Spinal cord (tissue), 10 donors: ENCODE measurements at places on chromosomes 1 and 21. TPM values are rescaled to one million over a fixed set of nuclear protein-coding genes. Genes with fewer than 3 reads are reported as not detected.

GRCh38 chr21:20661246-20661645, 337.0 kb upstream of the NCAM2 start:
- no peaks in the 10 kb centered on the region for H3K27me3 ChIP-seq
- no peak overlapping the region for H3K27ac ChIP-seq
- H3K36me3 ChIP-seq = no peaks in the 10 kb centered on the region
- no peak overlapping the region for H3K4me3 ChIP-seq
- no peaks in the 10 kb centered on the region for H3K4me1 ChIP-seq
- no peak for DNase-seq

The PSMA5 gene
- total RNA-seq = 33.3 TPM

The PLPPR4 gene
- total RNA-seq = 13.1 TPM

DNA sequence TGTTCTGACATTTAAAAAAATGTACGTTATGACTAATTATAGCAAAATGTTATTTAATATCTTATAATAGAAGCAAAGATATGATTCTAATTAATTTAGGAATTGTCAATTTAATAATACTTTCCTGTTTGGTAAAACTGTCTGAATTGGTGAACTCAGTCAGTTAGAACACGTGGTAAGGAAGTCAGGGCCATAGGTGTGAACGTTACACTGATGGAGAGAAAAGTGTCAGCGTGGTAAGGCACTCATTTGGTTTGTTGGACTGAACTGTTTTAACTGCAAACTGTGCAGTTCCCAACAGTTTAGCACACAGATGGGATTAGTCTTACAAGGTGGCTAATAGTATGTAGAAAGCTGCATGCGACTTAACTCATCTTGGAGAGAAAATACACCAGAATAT, 102.9 kb downstream of the EPB41 start:
- no peaks in the 10 kb centered on the region for H3K27me3 ChIP-seq
- no peaks in the 10 kb centered on the region for H3K36me3 ChIP-seq
- no peaks in the 10 kb centered on the region for H3K4me1 ChIP-seq
- DNase-seq = no peak
- no peak overlapping the region for H3K4me3 ChIP-seq

GRCh38 chr1:158020259-158020885, 26.9 kb downstream of the KIRREL1 start:
- no peak overlapping the region for H3K4me3 ChIP-seq
- no peaks in the 10 kb centered on the region for H3K27me3 ChIP-seq
- peaks cover 31% of the 10 kb centered on the region for H3K4me1 ChIP-seq
- no peaks in the 10 kb centered on the region for H3K36me3 ChIP-seq
- peak overlapping the region; percentile 80 for H3K27ac ChIP-seq
- no peak for DNase-seq

DNA sequence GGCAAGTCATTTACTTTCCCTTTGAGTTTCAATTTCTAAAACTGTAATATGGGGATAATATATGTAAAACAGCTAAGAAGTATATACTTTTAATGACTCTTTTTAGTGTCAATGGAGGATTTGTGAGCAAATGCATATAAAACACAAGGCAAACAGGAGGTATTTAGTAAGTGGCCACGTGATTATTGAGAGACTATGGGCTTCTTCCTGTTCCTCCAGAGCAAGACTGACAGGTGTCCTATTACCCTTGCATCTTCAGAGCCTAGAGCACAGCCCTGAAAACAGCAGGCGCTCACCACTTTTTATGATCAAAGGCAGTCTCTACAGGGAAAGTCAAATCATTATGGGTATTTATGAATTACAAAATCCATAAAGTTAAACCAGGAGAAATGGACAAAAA, 941 bp upstream of the ROR1 start:
- no peaks in the 10 kb centered on the region for H3K36me3 ChIP-seq
- H3K4me3 ChIP-seq = no peak overlapping the region
- peaks cover 13% of the 10 kb centered on the region for H3K4me1 ChIP-seq
- no peak overlapping the region for H3K27ac ChIP-seq
- peaks cover 12% of the 10 kb centered on the region for H3K27me3 ChIP-seq
- no peak for DNase-seq

GRCh38 chr1:27388337-27389005, 4.0 kb upstream of the GPR3 start:
- no peaks in the 10 kb centered on the region for H3K27me3 ChIP-seq
- H3K4me1 ChIP-seq = peaks cover 22% of the 10 kb centered on the region
- DNase-seq = peak; percentile 64
- no peaks in the 10 kb centered on the region for H3K36me3 ChIP-seq
- no peak overlapping the region for H3K4me3 ChIP-seq

- H3K36me3 ChIP-seq = no peaks in the 10 kb centered on the region
- H3K27me3 ChIP-seq = no peaks in the 10 kb centered on the region
- no peak for DNase-seq
- no peak overlapping the region for H3K27ac ChIP-seq
- no peak overlapping the region for H3K4me3 ChIP-seq
- no peaks in the 10 kb centered on the region for H3K4me1 ChIP-seq
Measured at GRCh38 chr1:45394342-45394741, 54.1 kb upstream of the MUTYH start.

DNA sequence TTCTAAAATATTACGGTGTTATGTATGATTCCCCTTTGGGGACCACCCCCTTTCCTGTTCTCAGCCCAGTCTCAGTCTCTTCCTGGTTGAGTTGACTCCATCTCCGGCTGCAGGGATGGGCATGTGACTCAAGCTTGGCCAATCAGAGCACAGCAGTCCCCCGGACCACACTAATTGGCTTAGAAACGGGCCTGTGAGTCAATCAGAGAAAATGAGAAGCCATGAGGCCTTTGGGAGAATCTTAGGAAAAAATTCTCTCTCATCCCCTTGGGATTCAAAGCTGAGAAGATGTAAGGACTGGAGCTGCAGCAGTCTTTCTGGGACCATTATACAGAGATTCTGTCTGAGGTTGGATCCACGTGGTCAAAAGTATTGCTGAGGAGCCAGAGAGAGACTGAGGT, 10.7 kb upstream of the FHAD1 start:
- no peak overlapping the region for H3K27ac ChIP-seq
- no peak overlapping the region for H3K4me3 ChIP-seq
- no peaks in the 10 kb centered on the region for H3K4me1 ChIP-seq

GRCh38 chr1:29171089-29171488, 10.6 kb downstream of the SRSF4 start:
- peaks cover 8% of the 10 kb centered on the region for H3K36me3 ChIP-seq
- no peak overlapping the region for H3K4me3 ChIP-seq
- no peak for DNase-seq
- no peaks in the 10 kb centered on the region for H3K27me3 ChIP-seq
- peaks cover 4% of the 10 kb centered on the region for H3K4me1 ChIP-seq

DNA sequence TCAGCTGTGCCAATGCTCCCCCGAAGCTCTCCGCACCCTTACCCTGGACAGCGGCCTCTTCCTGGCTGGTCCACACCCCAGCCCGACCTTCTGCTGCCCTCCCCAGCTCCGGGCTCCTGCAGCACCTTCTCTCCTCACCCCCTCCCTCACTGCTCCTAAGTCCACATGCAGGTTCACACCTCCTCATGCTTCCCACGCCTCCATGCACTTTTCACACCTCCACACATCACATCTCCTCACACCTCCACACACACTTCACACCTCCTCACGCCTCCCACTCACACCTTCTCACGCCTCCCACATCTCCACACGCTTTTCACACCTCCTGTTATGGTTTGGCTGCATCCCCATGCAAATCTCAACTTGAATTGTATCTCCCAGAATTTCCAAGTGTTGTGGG, 18.9 kb downstream of the GPR137B start:
- DNase-seq = no peak
- no peak overlapping the region for H3K4me3 ChIP-seq
- H3K4me1 ChIP-seq = peaks cover 14% of the 10 kb centered on the region
- no peak overlapping the region for H3K27ac ChIP-seq

The KCNK2 gene
- 184 TPM for total RNA-seq

The FAM72B gene
- total RNA-seq = 2.5 TPM

- H3K4me1 ChIP-seq = peaks cover 41% of the 10 kb centered on the region
- peak overlapping the region; percentile 70 for H3K27ac ChIP-seq
- H3K27me3 ChIP-seq = no peaks in the 10 kb centered on the region
- peaks cover 14% of the 10 kb centered on the region for H3K36me3 ChIP-seq
- no peak for DNase-seq
- no peak overlapping the region for H3K4me3 ChIP-seq
Measured at GRCh38 chr1:19452221-19452663, 33.1 kb downstream of the CAPZB start.

GRCh38 chr1:74003806-74004205, 194.2 kb downstream of the LRRIQ3 start:
- H3K4me3 ChIP-seq = no peak overlapping the region
- no peaks in the 10 kb centered on the region for H3K4me1 ChIP-seq
- no peak overlapping the region for H3K27ac ChIP-seq
- H3K36me3 ChIP-seq = no peaks in the 10 kb centered on the region

The GNG4 gene
- 16.2 TPM for total RNA-seq

The KRTAP11-1 gene
- total RNA-seq = not detected

DNA sequence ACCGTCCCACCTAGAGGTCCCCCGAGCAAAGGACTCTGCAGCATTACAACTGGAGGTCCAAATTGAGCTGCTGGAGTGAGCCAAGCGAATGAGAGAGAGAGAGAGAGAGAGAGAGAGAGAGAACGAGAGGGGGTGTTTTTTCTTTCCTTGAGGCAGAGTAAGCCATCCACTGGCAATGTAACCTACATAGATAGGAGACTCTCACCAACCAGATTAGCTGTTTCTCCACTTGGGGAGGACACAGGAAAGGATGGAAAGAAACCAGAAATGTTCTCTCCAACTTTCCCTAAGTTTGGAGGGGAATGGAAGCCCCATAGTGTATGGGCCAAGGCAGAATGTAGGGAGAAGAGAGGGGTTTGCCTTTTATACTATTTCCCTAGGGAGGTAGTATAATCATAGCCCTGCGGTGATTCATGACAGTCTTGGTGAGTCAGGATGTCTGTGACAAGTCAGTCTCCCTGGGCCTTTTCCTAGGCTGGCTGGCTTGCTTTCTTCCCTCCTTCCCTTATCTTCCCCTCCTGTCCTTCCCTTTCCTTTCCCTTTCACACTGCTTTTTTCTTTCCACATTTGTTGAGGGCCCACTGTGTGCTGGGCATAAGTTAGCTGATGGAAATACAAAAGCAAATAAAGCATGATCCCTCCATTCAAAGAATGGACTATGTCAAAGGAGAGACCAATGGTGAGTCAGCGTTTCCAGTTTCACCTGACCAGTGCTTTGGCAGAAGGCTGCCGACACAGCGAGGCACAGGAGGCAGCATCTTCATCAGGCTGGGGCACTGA, 7.1 kb downstream of the FNDC7 start:
- H3K4me1 ChIP-seq = peaks cover 12% of the 10 kb centered on the region
- H3K36me3 ChIP-seq = no peaks in the 10 kb centered on the region
- no peak for DNase-seq
- no peak overlapping the region for H3K27ac ChIP-seq
- no peak overlapping the region for H3K4me3 ChIP-seq
- no peaks in the 10 kb centered on the region for H3K27me3 ChIP-seq

The LSS gene
- total RNA-seq = 78.2 TPM

The HSD3B2 gene
- total RNA-seq = not detected

DNA sequence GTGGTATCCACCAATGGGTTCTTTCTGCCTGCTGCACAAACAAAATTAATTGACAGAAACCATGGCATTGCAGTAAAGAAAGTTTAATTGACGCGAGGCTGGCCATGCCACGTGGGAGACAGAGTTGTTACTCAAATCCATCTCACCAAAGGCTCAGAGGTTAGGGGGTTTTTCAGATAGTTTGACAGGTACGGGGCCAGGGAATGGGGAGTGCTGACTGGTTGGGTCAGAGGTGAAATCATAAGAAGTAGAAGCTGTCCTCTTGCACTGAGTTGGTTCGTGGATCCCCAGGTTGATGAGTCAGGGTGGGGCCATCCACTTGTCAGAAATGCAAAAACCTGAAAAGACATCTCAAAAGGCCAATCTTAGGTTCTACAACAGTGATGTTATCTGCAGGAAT, 941 bp upstream of the TBCE start:
- H3K36me3 ChIP-seq = no peaks in the 10 kb centered on the region
- no peak overlapping the region for H3K27ac ChIP-seq
- DNase-seq = no peak
- H3K4me3 ChIP-seq = no peak overlapping the region
- peaks cover 5% of the 10 kb centered on the region for H3K4me1 ChIP-seq
- H3K27me3 ChIP-seq = no peaks in the 10 kb centered on the region

GRCh38 chr1:154179946-154180687, 11.8 kb downstream of the TPM3 start:
- H3K36me3 ChIP-seq = peaks cover 5% of the 10 kb centered on the region
- H3K4me3 ChIP-seq = no peak overlapping the region
- no peak overlapping the region for H3K27ac ChIP-seq
- no peaks in the 10 kb centered on the region for H3K27me3 ChIP-seq
- DNase-seq = no peak

GRCh38 chr1:41327383-41327999, 33.7 kb upstream of the FOXO6 start:
- H3K27ac ChIP-seq = no peak overlapping the region
- no peak for DNase-seq
- H3K36me3 ChIP-seq = no peaks in the 10 kb centered on the region
- H3K4me1 ChIP-seq = peaks cover 6% of the 10 kb centered on the region

DNA sequence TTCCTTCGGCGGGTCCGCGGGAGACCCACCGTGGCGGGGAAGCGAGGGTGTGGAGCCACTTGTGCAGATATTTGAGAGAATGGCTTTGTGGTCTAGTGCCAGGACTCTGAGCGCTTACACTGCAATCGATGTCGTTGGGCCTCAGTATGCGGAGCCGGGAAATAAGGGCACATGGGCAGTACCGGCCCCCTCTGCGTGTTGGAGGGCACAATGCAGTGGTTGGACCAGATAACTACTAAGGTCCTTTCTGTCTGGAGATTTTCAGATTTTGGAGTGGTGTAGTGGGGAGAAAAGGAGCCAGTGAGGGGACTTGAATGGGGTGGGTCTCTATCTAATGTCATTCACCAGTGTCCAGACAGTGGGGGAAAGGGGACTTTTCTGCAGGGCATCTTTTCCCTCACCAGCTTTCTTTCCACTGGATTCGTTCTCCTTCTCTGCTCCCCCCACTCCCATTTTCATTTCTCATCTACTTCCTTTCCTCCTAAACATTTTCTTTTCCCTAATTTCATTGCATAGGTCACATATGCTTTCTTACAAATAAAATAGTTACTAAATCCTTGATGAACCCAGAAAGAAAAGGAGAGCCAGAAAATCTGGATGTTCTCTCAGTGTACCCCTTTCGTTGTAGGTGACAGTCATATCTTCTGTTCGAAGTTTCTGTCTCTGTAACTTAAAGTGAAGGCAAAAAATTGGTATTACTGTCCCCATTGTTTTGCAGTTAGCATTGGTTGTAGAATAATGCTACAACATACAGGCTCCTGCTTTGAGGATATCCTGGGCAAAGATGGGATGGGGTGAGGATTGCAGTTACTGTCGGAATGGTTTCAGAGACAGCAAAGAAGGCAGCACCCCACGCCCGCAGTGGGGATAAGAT, 1.4 kb downstream of the ATF3 start:
- no peak for DNase-seq
- peak overlapping the region; percentile 69 for H3K4me3 ChIP-seq
- H3K27me3 ChIP-seq = peaks cover 56% of the 10 kb centered on the region
- H3K27ac ChIP-seq = peak overlapping the region; percentile 6
- no peaks in the 10 kb centered on the region for H3K36me3 ChIP-seq
- peaks cover 32% of the 10 kb centered on the region for H3K4me1 ChIP-seq
